ENCODE measurements at places on chromosomes 3 and 15.

- DNase-seq = no peak
Observed at GRCh38 chr15:52727815-52728214, 48.6 kb upstream of the ATOSA start.

GRCh38 chr15:23446215-23447106 is 582 bp downstream of the GOLGA6L2 start:
- DNase-seq = no peak

- no peak for DNase-seq
Observed at GRCh38 chr3:143128227-143128955, 8.8 kb downstream of the CHST2 start.

DNA sequence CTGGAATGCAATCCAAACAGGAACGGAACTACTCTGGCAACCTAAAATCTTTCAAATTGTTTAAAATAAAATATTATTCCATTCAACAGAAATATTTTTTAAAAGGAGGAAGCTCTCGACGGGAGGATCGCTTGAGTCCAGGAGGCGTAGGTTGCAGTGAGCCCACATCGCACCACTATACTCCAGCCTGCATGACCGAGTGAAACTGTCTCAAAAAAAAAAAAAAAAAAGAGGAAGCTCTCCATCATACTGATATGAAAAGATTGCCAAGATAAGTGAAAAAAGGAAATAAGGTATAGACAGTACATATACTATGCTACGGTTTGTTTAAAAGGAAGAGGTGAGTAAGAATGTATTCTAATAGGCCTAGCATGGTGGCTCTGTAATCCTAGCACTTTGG is 3.6 kb downstream of the RAD18 start:
- DNase-seq = no peak

GRCh38 chr15:80925597-80926059 is 64.0 kb downstream of the MESD start:
- no peak for DNase-seq

GRCh38 chr15:34791701-34792100 is 3.6 kb downstream of the ACTC1 start:
- DNase-seq = no peak

- DNase-seq = peak; percentile 42
Observed at GRCh38 chr15:59315914-59316451, 56.7 kb downstream of the MYO1E start.

- no peak for DNase-seq
Observed at GRCh38 chr3:34013818-34014570, 215.6 kb downstream of the PDCD6IP start.

DNA sequence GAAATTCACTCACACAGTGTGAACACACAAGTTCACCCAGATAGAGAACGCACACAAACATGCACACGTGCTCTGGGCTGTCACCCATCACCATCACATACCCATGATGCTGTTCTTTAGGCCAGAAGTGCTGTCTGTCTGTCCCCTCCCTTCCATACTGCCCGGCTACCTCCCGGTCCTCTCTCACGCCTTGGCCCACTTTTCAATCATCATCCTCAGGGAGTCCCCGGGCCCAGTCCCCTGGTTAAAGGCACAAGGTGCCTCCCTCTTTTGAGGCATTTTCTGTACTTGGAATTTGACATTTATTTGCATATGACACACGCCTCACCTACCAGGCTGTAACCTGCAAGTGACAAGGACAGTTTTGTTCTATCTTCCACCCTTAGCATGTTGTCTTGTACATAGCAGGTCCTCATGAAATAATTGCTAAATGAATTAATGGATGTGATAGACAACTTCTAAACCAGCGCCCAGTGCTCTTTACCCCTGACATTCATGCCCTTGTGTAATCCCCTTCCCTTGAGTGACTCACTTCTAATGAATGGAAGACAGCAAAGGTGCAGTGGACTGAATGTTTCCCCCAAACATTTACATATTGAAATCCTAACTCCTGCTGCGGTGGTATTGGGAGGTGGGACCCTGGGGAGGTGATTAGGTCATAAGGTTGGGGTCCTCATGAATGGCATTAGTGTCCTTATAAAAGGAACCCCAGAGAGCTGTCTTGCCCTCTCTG is 73.9 kb upstream of the ADPGK start:
- no peak for DNase-seq

DNA sequence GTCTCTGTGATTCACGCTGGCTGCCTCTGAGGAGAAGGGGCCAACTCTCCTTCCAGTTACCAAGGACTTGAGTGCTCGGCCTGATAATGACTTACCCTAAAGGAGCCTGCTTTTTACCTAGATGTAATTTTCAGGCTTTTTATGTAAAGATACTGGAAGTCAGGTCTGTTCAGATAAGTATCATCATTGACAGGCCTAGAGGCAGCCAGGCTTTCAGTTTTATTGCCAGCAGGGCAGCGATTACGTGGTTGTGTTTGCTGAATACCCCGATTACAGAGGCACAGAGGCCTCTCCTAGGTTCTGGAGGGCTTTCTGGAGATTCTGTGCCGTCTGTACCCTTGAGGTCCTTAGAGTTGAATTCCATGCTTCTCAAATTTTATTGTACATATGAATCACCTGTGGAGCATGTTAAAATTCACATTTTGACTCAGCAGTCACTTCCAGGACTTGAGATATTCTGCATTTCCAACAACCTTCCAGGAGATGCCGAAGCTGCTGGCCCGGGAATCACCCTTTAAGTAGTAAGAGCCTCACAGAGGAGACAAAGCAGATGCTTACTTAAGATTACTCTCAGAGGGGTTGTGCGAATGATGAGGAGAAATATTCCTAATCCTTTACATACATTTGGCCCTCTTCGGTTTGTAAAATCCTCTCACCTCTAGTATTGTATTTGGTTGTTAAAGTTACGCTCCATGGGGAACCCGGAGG is 160.1 kb upstream of the BHLHE40 start:
- DNase-seq = no peak

- DNase-seq = no peak
Observed at GRCh38 chr3:99909714-99910495, 92.2 kb downstream of the CMSS1 start.

- DNase-seq = peak; percentile 85
Observed at GRCh38 chr3:153221748-153222162, 59.7 kb downstream of the RAP2B start.

DNA sequence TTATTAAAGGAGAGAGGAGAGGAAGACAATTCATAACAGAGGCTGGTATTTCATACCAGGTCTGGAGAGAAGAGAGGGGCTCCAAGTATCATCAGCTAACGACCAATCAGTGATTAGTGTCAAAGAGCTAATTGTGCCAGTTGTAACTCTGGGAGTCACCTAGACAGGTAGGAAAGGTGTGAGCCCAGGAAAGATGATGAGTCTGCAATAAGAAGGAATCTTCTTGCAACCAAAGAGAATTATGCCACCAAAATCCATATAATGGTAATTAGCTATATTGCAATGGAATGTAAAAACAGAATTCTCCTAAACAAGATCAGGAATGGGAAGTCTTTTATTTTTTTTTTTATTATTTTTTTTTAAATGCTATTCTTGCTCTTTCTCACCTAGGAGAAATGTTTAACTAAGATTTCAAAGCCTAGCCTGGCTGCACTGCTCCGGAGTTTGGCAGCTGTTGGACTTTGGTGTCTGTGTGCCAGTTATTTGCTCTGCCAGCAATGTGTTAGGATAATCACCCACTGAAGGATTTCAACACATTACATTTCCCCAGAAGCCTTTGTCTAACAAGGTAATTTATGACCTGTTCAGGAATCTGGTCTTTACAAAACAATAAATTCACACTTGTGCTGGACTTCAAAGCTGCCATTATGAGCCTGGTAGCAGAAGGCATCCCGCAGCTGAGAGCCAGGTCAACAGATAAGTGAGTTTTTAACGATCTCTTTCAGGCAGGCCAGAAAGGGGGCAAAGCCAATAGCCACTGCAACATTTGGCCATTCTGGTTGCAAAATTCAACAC is 89.4 kb downstream of the FOXB1 start:
- no peak for DNase-seq

DNA sequence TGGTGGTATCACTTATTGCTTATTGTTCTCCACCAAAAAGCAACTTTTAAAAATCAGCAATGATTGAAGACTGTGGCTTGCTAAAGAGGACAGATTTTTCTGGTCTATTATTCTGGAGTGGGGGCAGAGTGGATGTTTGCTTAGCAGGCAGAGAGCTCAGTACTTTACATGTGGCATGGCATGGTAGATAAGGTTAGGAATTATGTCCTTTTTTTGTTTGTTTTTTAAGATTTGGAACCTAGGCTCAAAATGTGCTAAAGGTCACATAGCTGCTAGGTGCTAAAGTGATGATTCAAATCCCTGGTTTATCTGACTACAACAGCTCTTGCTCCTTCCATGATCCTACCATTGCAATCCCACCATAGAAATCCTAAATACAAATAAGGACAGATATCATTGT is 331.0 kb upstream of the ADAMTS9 start:
- no peak for DNase-seq

- DNase-seq = no peak
Observed at GRCh38 chr15:83545804-83546511, 98.8 kb downstream of the SH3GL3 start.

GRCh38 chr15:42070279-42070975 is 23.9 kb downstream of the PLA2G4D start:
- no peak for DNase-seq

DNA sequence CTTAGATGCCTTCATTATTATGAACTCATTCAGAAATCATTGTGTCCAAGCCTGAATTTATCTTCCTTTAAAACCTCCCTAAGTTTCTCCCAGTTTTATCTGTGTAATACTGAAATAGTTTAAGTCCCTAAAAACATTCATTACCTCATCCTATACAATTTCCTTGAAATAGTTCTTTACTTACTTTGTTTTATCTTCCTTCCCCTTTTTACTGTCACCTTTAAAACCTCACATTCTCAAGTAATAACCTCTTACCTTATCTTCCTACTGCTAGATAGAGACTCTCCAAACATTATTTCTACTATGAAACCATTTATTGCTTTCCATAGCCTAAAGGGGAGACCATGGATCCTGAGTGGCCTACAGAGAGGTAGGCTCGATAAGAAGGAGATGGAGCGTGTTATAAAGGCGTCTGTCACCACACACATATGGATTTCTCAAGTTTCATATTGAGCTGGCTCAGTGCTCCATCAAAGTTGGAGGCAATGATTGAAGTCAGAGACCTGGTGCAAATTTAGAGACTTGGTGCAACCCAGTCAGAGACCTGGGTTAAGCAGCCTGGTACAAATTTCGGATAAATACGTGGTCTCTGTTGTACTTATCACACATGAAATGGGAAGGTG is 140.4 kb downstream of the NFKBIZ start:
- DNase-seq = no peak
